ENCODE measurements at places on chromosomes 4 and X. TPM values are rescaled to one million over a fixed set of nuclear protein-coding genes. Genes with fewer than 3 reads are reported as not detected.

- no peak for DNase-seq
Observed at GRCh38 chr4:57109411-57109846, 756 bp downstream of the IGFBP7 start.

DNA sequence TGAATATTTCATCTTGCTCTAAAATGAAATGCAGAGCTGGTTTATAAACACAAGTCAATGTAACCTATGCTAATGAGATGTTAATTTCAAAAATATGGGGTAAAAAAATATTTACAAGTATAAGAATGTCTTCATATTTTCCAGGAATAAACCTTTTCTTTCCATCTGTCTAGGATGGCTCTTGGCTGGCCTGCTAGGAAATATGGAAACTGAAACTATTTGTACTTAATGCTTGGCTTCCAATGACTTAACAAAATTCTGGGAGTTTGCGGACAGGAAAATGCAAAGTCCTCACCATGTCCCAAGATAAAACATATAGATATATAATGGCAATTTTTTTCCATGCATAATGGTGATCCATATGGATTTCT, 168.1 kb downstream of the SCFD2 start:
- no peak for DNase-seq

- no peak for DNase-seq
Observed at GRCh38 chr4:149980941-149981340, 97.3 kb upstream of the DCLK2 start.

- DNase-seq, result no peak
Observed at GRCh38 chrX:75273483-75273882, 402 bp upstream of the UPRT start.

DNA sequence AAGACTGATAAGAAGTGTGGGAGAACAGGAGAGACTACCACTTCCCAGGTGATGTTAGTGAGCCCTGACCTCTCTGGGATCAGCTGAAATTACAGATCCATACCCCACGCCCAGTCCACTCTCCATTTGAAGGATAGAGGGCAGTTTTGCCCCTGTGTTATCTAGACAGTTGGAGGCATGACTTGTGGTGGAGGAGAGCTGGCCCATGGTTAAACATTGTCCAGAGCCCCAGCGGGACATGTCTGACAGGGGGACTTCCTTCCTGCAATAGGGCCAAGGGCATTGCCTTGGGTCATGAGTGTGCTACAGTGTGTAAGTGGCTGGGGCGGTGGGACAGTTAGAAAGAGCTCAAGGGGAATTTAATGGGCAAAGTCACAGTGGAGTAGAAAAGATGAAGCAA, 181.1 kb downstream of the MID1IP1 start:
- DNase-seq, result no peak

GRCh38 chr4:144645631-144646522, at the start of gene HHIP:
Gene HHIP (plus strand): TSS chr4:144646156. CDS start chr4:144646676, 520 bp downstream.
- DNase-seq, result no peak

DNA sequence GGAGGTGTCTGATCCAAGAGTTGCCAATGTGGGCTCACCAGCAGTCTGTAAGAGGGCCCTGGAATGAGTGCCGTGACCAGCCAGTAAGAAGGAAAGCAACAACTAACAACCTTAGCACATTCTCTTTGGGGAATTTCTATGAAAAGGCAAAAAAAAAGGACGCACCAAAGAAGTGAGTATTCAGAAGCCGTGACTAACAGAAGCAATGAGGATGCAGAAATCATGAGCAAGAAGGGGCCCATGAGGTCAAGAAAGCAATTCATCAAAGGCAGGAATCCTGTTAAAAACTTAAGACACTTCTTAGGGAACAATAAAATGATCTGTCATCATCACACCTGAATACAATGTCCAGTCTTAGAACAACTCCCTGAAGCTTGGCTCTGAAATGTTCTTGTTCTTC, 260.5 kb downstream of the RAPGEF2 start:
- DNase-seq, result no peak

Gene KIF4A
- total RNA-seq, result 0.38 TPM

Gene CACNA1F
- 0.08 TPM for total RNA-seq

Gene ARHGAP6
- total RNA-seq, result 4.8 TPM

Gene PPP1R2C
- not detected for total RNA-seq
